Pancreas (tissue), 10 donors: ENCODE measurements at places on chromosomes 7 and 10. TPM values are rescaled to one million over a fixed set of nuclear protein-coding genes. Genes with fewer than 3 reads are reported as not detected.

DNA sequence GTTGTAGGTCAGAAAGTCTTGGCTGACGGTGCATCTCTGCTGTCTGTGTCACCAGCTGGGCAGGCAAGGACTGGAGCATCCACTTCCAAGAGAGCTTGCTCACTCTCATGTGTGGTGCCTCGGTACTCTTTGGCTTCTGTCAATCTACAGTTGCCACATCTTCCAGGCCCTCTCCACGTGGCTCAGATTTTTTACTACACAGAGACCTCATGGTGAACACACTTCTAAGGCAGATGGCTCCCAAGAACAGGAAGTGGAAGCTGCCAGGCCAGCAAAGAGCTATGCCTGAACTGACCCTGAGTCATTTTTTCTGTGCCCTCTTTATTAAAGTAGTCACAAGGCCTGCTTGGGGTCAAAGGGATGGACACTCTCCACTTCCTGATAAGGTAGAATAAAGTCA is 351.5 kb upstream of the AUTS2 start:
- no peak for DNase-seq

DNA sequence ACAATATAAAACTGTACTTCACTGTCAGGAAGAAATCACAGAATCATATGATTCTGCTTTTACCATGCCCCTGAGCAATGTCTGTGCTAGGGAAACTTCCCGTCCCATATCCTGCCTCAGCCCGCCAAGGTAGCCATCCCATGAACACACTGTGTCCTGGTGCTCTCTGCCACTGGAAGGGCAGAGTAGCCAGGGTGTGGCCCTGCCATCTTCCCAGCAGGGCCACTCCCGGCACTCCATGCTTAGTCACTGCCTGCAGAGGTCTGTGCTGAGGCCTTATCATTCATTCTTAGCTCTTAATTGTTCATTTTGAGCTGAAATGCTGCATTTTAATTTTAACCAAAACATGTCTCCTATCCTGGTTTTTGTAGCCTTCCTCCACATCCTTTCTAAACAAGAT is 31.8 kb downstream of the AP3M1 start:
- no peak for DNase-seq

GRCh38 chr7:157990881-157991250 is 596.8 kb downstream of the PTPRN2 start:
- DNase-seq, result no peak

DNA sequence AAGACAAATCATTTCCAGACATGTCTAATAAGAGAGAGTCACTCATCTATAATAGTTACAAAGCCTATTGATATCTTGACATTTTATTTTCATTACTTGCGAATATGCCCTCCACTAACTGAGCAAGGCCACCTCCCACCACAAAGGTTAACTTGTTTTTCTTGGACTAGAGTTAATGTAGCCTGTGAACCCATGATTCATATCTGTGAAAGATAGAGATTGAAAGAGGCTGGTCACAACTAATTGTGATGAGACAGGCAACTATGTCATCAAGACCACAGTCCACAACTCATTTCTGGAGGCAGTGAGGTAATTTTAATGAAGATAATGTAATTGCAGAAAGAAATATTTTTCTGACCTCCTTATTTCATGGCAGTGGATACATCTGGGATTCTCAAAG is 491.8 kb upstream of the TPK1 start:
- DNase-seq, result no peak

Gene GPR15LG
- polyA plus RNA-seq, result 0.09 TPM

Gene PAXIP1
- polyA plus RNA-seq, result 4.5 TPM

Gene TMEM130
- 0.95 TPM for polyA plus RNA-seq
